ENCODE measurements at places on chromosomes 13 and 19. TPM values are rescaled to one million over a fixed set of nuclear protein-coding genes. Genes with fewer than 3 reads are reported as not detected.

GRCh38 chr19:33809960-33810359 lies 13.3 kb downstream of the KCTD15 start:
- no peak for DNase-seq
- H3K27ac ChIP-seq, result no peak overlapping the region
- no peaks in the 10 kb centered on the region for H3K27me3 ChIP-seq
- peaks cover 10% of the 10 kb centered on the region for H3K4me1 ChIP-seq

IZUMO4 gene
- total RNA-seq, result 5.6 TPM

- no peak overlapping the region for H3K27ac ChIP-seq
- no peaks in the 10 kb centered on the region for H3K27me3 ChIP-seq
- H3K36me3 ChIP-seq, result no peaks in the 10 kb centered on the region
- H3K4me3 ChIP-seq, result no peak overlapping the region
- H3K4me1 ChIP-seq, result no peaks in the 10 kb centered on the region
Observed at GRCh38 chr13:70310396-70311119, 202.3 kb upstream of the KLHL1 start.

DNA sequence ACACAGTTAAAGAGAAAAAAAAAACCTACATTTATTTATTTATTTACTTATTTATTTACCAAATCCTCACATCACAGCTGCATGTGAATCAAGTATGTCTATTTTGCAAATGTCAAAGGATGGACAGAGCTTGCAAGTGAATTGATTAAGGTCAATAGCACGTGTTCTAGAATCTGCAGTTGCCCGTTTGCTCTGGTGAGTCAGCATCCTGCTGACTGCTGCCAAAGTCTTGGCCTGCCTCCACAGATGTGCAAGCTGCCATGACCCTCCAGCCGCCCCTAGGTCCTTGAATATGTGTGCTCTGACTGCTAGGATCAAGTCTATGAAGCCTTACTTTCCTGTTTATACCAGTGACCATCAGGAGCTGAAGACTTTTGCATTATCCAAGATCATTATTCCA lies 320.6 kb downstream of the GPC5 start:
- no peaks in the 10 kb centered on the region for H3K27me3 ChIP-seq
- no peak overlapping the region for H3K4me3 ChIP-seq
- no peak for DNase-seq
- H3K27ac ChIP-seq, result no peak overlapping the region
- H3K36me3 ChIP-seq, result no peaks in the 10 kb centered on the region
- no peaks in the 10 kb centered on the region for H3K4me1 ChIP-seq

GRCh38 chr13:65314008-65314407 lies 1916.1 kb downstream of the PCDH9 start:
- DNase-seq, result no peak
- no peaks in the 10 kb centered on the region for H3K36me3 ChIP-seq
- no peak overlapping the region for H3K27ac ChIP-seq
